Activated naive CD4-positive, alpha-beta T cell treated with Interleukin-2 at 50 U/mL for 16 hours (primary cell): ENCODE measurements at places on chromosomes 16 and 17.

DNA sequence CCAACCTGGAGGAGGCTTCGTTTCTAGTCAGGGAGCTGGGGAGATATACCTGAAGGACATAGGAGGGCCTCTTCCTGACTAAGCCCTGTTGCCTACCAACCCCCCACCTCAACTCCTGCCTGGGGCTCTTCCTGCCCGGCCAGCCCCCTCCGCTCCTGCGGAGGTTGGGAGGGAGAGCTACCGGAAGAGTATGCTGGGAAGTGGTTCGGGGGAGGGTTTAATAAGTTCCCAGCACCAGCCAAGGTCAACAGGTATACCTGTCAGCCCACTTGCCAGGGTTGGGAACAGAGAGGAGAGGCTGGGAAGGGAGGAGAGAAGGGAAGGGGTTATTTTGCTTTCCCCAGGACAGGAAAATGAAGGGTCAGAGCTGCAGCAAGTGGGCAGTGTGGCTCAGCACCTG is 4.7 kb downstream of the PPP1R1B start:
- no peak for DNase-seq

GRCh38 chr16:24686678-24687077 is 42.8 kb upstream of the TNRC6A start:
- no peak for DNase-seq

DNA sequence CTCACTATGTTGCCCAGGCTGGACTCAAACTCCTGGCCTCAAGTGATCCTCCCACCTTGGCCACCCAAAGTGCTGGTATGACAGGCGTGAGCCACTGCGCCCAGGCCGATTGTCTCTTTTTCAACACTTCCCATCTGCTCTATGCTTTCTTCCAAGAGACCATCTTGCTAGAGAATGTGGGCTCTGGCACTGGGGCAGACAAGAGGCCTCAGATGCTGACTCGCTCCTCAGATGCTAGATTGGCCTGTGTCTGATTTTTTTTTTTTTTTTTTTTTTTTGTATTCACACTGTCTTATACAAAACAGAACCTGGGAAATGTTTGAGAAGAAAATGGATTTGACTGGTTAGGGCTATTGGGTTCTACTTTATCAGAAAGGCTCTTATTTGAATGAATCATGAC is 58.2 kb downstream of the CYB5D2 start:
- DNase-seq, result no peak

DNA sequence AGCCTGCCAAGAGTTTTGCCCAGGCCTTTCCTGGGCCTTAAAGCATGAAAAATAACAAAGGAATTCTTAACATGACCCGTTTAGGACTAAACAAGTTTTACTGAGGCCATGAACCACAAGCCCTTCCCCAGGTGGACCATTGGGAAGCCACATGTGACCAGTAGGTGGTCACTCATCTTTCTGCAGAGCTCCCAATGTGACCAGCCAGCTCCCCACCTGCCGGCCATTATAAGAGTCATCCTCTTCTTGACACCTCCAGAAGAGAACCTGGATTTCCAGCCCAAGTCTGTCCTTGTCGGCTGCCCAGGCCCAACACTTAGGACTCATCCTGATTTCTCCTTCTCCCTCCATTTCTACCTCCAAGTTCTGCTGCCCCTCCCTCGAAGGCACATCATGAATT is 91.7 kb upstream of the DNAH17 start:
- no peak for DNase-seq

GRCh38 chr16:30157214-30157613 is 26.2 kb upstream of the CORO1A start:
- DNase-seq, result no peak

DNA sequence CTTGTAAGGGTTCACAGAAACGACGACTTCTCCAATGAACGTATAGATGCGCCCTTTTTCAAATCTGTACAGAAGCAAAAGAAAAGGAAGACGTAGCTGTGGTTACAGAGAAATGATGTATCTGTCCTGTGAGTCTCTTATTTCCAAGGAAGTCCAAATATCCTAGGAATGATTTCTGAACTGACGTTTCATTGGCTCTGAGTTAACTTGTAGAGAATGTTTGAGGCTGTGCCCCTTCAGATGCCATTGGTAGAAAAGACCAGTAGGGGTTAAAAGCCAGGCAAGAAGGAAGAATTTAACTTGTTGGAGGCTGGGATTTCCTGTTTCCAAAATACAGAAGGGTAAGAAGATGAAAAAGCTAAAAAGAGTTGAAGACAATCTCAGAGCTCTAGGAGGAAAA is 96.2 kb downstream of the MYO1D start:
- DNase-seq, result no peak

DNA sequence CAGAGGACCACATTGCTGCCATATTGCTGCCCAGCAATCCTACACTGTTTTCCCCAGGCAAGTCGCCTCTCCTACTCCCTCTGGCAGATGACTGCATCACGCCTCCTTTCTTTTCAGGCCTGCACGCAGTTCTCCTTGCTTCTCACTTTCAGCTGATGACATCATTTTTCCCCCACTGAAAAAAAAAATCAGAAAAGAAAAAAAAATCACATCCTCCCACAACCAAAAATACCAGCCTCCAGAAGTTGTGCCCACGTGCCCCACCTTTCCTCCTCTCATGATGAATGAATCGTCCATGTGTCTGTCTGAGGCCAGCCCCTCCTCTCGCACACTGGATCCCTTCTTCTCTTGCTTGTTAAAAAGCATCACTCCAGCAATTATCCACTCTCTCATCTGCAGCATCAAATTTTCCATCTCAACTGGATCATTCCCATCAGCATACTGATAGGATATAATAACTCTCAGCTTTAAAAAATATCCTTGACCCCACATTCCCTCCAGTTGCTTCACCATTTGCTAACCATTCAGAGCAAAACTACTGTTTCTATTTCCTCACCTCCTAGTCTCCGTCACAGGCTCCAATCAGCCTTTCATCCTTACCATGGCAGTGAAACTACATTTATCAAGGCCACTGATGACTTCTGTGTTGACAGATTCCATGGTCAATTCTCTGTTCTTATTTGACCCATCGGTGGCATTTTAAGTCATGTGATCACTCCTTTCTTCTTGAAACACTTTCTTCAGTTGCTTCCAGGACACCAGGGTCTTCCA is 30.1 kb upstream of the DYNLL2 start:
- peak; percentile 10 for DNase-seq

- no peak for DNase-seq
Measured at GRCh38 chr17:78269955-78270381, 38.5 kb downstream of the TMEM235 start.

- DNase-seq, result peak; percentile 32
Measured at GRCh38 chr16:88662222-88662842, 559 bp downstream of the MVD start.

DNA sequence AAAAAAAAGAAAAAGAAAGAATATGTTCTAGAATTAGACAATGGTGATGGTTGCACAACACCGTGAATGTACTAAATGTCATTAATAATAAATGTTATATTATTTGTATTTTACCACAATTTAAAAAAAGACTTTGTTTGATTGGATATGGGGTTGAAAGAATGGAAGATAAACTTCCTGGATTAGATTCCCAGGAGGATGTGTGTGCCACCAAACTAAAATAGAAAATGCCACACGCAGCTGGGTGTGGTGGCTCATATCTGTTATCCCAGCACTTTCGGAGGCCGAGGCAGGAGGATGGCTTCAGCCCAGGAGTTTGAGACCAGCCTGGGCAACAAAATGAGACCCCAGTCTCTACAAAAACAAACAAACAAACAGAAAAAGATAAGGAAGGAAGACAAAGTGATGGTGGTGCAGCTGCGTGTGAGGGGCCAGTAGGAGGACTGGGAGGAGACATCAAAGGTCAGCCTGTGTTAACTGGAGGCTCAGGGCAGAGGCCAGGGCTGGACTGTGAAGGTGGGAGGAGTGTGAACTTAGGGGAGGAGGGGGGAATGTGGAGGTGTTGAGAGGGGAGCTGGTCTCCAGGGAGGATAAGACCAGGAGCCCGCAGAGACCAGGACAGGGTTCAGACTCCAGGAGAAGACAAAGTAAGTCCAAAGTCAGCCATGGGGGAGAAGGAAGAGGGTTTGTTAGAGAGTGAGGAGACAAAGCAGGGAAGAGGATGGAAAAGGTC is 4.1 kb downstream of the PECAM1 start:
- no peak for DNase-seq

- DNase-seq, result peak; percentile 14
Measured at GRCh38 chr17:77235370-77235941, 94.7 kb downstream of the SEC14L1 start.

GRCh38 chr17:45146890-45147580 is 1.2 kb upstream of the HEXIM1 start:
- DNase-seq, result no peak

DNA sequence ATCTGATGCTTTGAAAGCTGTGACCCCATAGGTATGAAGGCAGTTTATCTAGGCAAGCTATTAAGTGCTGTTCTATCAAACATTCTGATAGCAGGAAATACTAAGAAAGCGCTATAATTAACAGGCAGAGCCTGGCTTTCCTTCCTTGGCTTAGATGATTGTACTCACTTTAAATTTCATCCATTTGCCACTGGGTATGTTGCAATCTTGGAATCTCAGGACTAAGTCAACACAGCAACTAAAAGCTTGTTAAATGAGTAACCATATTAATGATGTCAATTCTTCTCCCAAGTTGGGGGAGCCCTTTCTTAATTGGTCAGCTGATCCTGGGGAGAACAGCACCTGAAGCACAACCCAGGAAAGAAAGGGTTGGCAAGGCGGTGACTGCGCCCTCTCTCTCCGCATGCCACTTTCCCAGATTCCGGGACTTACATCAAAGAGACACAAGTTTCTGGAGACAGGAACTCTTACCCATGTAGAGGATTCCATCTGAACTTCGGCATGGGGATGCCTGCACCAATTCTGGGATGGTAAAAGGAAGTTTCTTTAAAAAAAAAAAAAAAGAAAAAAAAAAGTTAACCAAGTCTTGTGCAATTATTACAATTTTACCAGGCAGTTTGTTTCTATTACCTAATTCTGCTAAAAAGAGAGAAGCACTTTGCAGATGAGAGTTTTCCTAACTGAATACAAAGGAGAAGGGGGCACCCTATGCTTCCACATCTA is 54.4 kb upstream of the ICAM2 start:
- DNase-seq, result no peak

GRCh38 chr17:80544655-80545498 is at the start of gene RPTOR:
Gene RPTOR, plus strand, starts transcription at chr17:80544838. Its CDS starts 792 bp downstream, at chr17:80545630.
- peak; percentile 93 for DNase-seq

GRCh38 chr17:48149787-48150463 is 42.4 kb downstream of the SNX11 start:
- DNase-seq, result no peak

DNA sequence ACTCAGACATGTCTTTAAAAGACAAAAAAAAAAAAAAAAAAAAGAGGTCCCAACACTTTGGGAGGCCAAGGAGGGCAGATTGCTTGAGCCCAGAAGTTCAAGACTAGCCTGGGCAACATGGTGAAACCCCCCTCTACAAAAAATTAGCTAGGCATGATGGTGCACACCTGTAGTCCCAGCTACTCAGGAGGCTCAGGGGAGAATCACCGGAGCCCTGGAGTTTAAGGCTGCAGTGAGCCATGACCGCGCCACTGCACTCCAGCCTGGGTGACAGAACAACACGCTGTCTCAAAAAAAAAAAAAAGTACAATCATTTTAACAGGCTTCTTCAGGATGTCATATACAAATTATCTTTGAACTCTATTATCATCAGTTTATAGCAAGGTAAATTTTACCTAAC is 22.0 kb downstream of the C16orf87 start:
- DNase-seq, result no peak

DNA sequence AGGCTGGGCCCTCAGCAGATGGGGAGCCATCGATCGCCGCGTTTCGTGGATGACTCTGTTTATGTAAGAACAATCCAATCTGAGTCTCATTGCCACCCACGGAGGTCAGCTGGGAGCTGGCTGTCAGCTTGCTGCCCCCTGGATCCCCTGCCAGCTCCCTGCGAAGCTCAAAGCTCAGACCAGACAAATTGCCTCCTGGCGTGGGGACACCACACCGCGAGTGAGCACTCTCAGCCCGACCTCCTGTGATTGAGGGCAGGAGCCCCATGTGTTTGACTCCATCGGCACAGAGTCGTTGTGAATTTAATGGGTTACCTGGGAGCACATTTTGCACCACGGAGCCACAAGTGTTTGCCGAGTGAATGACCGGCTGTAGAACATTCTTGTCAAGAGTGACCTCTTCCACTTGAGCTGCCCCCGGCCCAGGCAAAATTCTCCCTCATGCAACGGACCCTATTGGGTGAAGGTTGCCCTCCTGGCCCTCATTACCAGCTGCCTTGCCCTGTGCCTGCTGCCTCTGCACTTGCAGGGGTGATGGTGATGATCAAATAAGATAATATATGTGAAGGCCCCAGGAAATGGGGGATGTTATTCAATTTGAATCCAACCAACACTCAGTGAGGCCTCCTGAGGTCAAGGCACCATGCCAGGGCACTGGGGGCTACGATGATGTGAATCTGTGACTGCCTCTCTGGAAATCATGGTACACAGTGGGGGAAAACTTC is 7.6 kb upstream of the GFAP start:
- DNase-seq, result no peak

DNA sequence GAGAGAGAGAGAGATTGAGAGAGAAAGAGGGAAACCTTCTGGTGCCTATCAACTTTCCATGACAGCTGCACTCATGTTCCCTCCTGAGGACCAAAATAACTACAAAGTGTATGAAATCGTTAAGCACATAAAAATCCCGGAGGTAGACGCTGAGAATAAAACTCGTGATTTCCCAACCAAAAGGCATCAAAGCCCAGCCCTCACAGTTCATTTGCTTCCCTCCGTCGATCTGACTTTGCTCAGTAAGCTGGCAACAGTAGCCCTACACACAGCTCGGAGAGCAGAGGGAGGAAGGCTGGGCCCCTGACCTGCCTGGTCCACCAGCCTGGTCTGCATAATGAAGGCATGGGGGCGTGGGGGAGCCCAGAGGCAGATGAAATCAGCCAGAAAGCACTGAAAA is 273.9 kb upstream of the ZFHX3 start:
- no peak for DNase-seq

DNA sequence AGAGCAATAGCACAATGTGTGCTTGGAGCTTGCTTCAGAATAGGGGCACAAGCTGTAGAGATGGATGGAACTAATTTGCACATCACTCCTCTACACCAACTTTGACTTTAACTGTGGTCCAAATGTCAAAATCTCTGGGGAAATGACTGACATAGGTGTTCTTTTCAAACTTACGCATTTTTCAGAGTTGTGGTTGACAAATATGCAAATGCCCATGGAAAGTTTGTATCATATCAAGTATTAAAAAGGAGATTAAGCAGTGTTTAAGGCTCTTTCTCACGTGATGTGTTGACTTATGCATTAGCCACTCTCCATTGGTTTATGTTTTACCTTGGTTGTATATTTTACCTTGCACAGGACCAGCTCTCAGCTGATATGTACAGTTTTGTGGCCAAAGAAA is 77.1 kb downstream of the ELAC2 start:
- DNase-seq, result no peak

GRCh38 chr16:9091867-9092281 is 430 bp downstream of the HAPSTR1 start:
- peak; percentile 52 for DNase-seq
